Right ventricle myocardium inferior (tissue), 1 donor: ENCODE measurements at places on chromosomes 13 and 19. TPM values are rescaled to one million over a fixed set of nuclear protein-coding genes. Genes with fewer than 3 reads are reported as not detected.
A peak's percentile ranks its signal among the peaks of the same experiment; 100 is the strongest.

DNA sequence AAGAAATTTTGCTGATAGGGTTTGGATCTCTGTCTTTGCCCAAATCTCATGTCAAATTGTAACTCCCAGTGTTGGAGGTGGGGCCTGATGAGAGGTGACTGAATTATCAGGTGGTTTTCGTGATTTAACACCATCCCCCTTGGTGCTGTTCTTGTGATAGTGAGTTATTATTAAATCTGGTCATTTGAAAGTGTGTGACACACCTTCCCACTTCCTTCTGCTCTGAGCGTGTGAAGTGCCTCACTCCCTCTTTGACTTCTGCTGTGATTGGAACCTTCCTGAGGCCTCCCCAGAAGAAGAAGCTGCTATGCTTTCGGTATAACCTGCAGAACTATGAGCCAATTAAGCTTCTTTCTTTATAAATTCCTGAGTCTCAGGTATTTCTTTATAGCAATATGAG, 632.0 kb downstream of the SLITRK5 start:
- no peak for DNase-seq

DNA sequence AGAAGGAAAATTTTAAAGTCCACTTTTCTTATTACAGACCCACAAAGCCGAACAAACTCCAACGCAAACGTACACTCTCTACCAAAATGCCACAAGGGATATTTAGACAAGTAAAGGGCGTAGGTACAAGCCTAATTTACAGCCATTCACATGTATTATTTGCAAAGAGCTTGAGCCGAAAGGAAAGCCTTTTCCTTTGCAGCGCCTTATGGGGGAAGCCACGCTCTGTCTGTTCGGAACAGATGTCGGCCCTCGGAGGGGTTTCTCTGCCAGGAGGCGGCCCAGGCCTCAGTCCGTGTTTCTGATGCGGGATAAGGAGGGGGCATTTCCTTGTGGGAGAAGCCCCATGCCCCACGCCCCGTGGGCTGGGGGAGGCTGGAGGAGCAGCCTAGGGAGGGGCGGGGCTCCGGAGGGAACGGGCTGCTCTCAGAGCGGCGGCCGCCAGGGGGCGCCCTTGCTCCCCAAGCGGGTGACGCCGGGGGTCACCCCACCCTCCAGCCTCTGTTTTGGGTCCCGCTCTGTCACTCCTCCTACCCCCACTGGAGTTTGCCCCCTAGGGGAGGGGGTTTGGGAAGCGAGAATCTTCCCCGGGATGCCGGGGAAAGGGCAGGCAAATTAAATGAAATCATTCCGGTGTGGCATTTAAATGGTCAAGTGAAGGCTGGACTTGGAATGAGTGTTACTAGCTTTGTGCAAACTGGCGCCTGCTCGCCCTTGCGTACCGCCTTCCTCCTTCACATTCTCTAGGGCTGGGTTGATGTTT, 2.9 kb downstream of the HTR2A start:
- DNase-seq, result peak; percentile 77

The ASPDH gene
- not detected for total RNA-seq

- DNase-seq, result no peak
Measured at GRCh38 chr13:30847650-30848307, 58.3 kb upstream of the MEDAG start.

DNA sequence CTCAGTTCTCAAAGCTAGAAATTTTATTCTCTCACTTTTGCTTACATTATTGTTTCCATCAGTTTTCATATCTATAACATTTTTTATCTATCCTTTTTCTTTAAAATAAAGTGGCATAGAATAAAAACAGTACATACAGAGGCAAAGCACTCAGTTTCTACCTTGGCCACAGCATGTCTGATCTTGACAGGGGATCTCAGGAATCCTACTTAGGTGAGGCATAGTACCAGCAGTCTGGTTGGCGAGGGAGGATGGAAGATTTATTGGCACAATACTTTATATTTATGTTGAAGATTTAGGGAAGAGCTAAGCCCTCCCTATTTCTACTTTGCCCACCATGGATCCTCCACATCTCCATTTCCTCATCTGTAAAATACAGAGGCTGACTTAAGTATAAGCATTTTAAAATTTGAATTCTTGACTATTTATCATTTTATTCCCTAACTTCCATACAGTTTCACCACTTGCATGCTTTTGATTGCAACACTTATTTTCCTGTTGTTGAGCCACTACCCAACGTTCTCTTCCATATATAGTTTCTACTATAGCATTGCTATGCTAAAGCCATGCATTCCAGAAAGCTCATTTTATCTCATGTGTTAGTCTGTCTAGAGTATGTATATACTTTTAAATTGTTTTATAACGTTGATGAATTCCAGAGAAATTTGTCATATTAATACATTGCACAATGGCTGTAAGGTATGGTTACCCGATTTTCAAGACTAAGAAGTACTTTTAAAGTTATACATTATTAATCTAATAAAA, 506.7 kb downstream of the KCTD12 start:
- no peak for DNase-seq

The ZNF665 gene
- 0.73 TPM for total RNA-seq

- no peak for DNase-seq
Measured at GRCh38 chr19:31100206-31100590, 249.0 kb downstream of the TSHZ3 start.

GRCh38 chr19:5987077-5987818, 9.3 kb upstream of the RANBP3 start:
- no peak for DNase-seq

The SIGLEC10 gene
- total RNA-seq, result 1.1 TPM
